ENCODE measurements at places on chromosomes 4 and X.

DNA sequence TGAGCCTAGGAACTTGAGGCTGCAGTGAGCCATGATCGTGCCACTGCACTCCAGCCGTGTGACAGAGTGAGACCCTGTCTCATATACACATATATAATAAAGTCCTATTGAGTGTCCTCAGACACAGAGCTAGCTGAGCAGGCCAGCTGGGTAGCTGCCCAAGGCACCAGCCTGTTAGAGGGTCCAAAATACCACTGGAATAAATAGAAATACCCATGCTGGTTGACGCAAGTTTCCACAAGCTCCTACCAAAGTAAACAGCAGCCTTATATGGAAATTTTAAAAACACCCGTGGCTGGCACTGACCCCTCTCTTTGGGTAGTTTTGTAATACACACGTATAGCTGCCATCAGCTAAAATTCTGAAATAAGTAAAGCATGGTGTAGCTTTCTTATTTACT, 348.6 kb downstream of the BCOR start:
- no peak for DNase-seq

DNA sequence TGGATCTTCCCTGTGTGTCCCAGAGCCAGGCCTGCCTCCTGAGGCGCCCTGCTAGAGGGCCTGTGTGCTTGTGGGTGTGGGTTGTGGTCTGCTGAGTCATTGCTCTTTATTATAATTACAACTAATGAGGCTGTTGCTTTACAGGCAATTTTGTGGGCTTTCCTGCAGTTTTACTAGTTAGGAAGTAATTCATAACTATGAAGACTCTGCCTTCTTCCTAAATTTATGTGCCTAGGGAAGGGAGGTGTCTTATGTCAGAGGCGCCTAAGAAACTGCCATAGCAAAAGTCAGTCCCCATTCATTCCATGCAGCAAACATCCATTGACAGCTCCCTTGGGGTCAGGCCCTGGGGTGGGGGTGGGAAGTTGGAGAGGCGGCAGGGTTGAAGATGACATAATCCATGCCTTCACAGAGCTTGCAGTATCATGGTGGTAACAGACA, 359.2 kb downstream of the IDS start:
- DNase-seq: no peak

DNA sequence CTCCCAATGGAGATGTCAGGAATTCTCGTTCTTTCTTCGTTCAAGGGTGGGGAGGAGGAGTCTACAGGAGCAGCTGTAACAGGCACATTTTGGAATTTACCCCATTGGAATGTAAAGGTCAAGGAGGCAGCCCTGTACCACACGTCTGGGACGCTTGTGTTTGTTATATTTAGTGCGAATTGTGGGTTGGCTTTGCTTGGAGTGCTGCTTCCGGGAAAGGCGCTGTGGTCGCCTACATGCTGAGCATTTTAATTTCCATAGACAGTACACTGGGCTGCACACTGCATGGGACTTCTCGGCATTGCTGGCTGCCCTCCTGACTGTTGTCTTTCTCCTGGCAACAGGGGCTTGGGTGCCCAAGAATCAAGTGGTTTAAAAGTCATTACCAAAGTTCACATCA, 12.8 kb downstream of the GYG2 start:
- DNase-seq: no peak

DNA sequence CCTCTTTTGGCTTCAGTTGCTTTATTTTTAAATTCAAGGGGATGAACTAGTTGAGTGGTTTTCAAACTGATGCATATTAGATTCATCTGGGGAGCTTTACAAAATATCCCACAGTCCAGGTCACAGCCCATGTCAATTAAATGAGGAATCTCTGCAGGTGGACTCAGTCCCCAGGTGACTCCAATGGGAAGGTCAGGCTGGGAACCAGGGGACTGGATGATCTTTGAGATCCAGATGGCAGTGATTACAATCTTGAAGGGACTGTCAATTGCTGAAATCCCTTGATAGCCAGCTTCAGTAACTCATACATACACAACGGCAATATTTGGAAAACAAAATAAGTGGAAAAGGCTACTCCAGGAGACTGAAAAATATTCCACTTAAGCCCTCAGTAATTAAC, 7.0 kb downstream of the ADH1B start:
- DNase-seq: no peak

GRCh38 chrX:71652405-71652804, 14.9 kb upstream of the LOC101059915 start:
- DNase-seq: peak; percentile 35

- peak; percentile 25 for DNase-seq
These were observed 63.4 kb upstream of the MAB21L2 start for GRCh38 chr4:150518559-150518958.

- no peak for DNase-seq
These were observed 14.1 kb downstream of the MBNL3 start for GRCh38 chrX:132474544-132475248.

GRCh38 chr4:6147441-6147840, 52.9 kb downstream of the JAKMIP1 start:
- DNase-seq: no peak

DNA sequence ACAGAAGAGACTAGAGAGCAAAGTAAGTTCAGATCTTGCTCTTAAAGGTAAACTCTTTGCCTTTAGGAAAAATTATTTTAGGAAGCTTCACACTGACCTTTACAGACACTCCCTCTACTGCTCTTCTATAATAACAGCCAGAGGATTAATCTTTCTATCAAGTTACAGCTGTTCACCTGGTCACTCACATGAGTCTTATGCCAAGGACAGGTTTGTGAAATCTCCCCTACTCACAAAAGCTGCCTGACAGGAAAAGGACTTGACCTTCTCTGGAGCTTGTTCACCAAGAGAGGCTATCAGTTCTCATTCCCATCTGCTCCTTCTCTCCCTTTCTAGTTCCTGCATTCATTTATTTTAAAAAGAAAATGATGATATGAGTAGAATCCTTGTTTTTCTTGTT, 117.3 kb downstream of the C4orf51 start:
- no peak for DNase-seq

- DNase-seq: no peak
These were observed 4.5 kb downstream of the RP2 start for GRCh38 chrX:46841346-46841745.

- no peak for DNase-seq
These were observed 791 bp downstream of the GUCY1B1 start for GRCh38 chr4:155759372-155760252.

GRCh38 chr4:101870874-101871273, 80.3 kb downstream of the BANK1 start:
- DNase-seq: no peak

DNA sequence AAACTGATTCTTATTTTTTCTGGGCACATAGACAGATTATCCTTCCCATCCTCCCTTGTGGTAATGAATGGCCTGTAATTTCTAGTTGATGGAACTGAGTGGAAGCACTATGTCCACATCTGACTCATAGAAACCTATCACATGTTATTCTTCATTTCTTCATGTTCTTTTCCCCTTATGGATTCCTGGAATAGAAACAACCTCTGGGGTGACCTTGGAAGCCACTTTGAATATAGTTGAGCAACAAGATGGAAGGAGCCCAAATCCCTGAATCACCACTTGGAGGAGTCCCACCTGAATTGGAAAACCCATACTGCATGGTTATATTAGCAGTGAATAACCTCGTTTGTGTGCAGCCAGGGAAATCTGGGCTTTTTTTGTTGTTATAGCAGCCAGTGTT, 137.8 kb downstream of the MID1IP1 start:
- no peak for DNase-seq

DNA sequence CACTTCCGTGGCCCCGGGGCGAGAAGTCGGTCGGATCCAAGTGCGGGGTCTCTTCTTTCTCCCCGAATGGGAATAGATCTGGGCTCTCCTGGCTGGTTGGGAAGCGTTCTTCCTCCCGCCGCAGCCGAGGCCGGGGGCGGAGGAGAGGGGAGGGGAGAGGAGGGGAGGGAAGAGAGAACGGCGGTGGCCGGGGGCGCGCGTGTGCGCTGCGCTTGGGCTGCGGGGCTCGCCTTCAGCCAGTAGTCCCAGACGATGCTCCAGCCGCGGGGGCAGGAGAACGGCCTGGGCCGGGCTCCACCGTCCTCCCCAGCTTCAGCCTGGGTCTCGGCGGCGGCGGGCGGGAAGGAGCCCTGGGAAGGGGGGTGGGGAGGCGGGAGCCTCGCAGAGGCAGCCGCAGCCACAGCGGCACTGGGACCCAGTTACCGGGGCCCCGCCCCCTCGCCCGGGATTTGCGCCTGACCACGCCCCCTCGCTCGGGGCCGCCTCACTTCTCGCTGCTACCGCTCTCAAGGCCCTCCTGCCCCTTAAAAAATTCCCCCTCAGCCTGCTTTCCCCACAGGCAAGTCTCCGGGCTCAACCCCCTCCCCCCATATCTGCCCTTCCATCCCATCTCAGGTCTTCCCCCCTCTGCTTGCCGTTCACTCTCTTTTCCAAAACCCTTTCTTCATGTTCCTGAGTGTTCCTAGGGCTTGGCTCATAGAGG, at the start of gene FGD1:
Gene FGD1 (minus strand): TSS at position 421 of the 703 bp plus-strand sequence. CDS start 802 bp downstream, outside the sequence.
- DNase-seq: peak; percentile 69

GRCh38 chrX:133781174-133781573, 204.2 kb downstream of the GPC3 start:
- no peak for DNase-seq

Data from COLO829 (cell line).